ENCODE measurements at places on chromosomes 7 and 10.
A peak's percentile ranks its signal among the peaks of the same experiment; 100 is the strongest.

DNA sequence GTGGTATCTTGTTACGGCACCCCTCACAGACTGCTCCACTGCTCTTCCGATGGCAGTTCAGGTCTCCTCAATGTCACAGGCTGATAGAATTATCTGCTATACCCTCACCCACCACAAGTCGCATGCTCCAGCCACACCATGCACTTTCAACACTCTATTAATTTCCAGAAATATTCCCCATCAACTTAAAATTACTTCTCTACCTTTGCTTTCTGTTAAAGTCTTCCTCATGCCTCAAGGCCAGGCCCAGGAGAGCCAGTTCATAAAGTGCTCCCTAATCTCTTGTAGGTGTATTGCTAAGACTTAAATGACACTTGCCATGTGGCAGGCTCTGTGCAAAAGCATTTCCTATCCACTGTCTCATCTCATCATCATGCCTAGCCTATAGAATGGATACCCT lies 105.9 kb upstream of the ARID5B start:
- DNase-seq: no peak

GRCh38 chr10:95536017-95536416 lies 25.2 kb downstream of the SORBS1 start:
- DNase-seq: no peak

DNA sequence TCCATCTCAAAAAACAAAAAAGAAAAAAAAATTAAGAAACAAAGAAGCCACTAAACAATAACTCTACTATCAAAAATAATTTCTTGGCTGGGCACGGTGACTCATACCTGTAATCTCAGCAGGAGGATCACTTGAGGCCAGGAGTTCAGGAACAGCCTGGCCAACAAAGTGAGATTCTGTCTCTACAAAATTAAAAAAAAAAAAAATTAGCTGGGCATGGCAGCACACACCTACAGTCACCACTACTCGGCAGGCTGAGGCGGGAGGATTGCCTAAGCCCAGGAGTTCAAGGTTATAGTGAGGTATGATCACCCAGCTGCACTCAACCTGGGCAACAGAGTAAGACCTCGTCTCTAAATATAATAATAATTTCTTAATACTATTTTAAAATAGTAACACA lies 69.0 kb downstream of the PARD3 start:
- no peak for DNase-seq

GRCh38 chr7:130909161-130909836 lies 175.3 kb upstream of the KLF14 start:
- no peak for DNase-seq

DNA sequence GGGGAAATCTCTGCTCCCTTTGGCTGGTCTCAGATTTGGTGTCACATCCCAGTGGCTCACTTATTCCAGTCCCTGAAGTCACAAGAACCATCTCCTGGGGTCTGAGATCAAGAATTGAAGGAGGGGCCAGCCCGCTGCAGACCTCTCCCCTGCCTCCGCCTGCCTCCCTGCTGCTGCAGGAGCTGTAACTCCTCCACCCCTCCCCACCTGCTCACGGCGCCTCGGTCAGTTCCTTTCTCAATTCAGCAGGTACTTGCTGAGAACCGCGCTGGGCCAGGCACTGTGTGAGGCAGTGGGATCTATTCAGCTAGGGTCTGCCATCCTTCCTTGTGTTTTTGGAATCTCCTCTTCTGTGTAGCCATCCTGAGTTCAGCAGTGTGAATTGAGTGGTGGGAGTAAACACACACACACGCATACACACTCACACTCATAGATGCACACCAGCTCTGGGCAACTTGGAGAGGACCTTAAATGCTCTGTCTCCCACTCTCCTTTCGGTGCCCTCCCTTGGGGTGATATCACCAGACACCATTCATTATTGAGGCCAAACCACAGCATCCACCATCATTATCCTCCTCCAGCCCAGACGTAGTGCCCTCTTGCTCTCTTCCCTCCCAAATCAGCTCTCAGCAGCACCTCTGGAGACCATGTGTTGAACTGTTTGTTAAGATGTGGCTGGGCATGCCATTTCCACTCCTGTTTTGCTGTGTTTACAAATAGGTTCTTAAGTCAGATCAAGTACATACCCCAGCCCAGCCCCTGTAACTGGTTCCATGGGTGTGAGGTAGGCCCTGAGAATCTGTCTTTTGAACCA lies 22.0 kb upstream of the ANKRD2 start:
- no peak for DNase-seq

GRCh38 chr10:70293169-70293843 lies 9.5 kb upstream of the NPFFR1 start:
- DNase-seq: no peak

- no peak for DNase-seq
Observed at GRCh38 chr7:82723411-82723810, 279.8 kb upstream of the CACNA2D1 start.

DNA sequence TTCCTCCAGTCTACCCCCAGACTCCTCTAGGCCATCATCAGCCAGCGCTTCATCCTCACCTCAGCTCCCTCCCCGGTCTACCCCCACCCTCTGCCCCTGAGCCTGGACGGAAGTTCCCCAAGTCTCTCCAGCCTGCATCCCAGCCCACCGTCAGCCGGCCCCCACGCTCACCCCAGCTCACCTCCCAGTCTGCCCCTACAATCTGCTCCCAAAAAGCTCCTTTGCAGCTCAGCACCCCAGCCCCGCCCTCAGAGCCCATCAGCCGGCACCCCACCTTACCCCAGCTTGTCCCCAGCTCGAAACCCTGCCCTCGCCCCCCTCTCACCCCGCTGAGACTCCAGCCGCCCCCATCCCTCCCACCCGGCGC lies 322 bp upstream of the RAMP3 start:
- no peak for DNase-seq

- DNase-seq: peak; percentile 73
Observed at GRCh38 chr7:143375298-143376034, 5.7 kb upstream of the ZYX start.

DNA sequence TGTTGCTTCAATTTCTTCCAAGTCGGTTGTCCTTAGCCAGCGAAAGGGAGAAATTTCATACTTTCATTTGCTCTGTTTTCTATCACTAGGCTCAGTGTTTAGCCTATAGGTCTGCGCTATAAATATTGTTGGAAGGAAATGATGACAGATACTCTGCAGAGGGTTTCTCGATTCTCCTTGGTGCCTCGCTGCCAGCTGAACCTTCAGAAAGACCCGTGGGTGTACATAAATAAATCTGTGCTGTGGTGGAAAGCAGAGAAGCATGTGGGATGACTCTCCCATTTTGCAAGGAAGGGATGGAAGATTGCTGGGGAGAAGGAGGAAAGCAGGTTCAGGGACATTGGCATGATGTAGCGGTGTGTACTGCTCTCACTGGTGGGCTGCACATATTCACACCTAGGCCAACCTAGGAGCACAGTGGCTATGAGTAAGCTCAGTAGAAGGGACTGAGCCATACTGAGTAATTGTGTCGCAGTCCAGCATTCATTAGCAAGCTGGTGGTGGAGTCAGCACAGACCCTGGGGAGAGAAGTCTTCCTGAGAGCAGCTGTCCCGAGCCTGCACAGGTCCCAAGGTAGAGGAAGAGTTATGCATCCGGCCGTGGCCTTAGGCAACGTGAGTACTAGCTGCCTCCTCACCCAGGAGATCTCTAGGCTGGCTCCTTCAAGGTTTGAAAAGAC lies 50.5 kb downstream of the PNLIPRP3 start:
- no peak for DNase-seq

GRCh38 chr7:26560526-26561256 lies 269.0 kb downstream of the SNX10 start:
- no peak for DNase-seq

- DNase-seq: no peak
Observed at GRCh38 chr7:98252425-98253054, 508 bp upstream of the TECPR1 start.

DNA sequence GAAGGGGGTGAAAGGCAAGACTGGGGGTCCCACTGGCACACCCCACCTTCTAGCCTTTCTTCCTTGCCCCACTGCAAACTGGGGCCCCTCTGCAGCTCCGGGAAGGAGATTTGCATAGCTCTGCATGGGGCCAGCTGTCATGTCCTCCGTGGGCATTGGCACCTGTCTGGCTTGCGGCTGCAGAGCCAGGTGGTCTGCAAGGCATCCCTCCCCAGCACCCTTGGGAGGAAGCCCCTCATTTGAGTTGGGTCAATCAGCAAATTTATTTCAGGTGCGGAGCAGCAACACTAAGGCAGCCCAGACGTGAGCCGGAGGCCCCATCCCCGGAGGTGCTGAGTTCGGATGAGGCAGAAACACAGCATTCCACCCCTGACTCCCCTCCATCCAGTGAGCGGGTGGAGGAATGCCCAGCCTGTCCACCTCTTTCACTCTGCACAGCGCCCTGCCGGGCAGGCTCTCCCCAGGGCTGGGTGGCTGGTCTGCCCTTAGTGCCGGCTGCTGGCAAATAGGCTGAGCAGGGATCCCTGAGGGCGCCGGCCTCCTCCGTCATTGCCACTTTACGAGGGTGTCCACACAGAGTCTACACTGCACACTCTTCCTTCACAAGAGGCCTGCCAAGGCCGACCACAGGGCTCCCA lies 143.2 kb downstream of the TCERG1L start:
- no peak for DNase-seq

- DNase-seq: peak; percentile 68
Observed at GRCh38 chr7:43905956-43906330, 453 bp downstream of the URGCP start.

DNA sequence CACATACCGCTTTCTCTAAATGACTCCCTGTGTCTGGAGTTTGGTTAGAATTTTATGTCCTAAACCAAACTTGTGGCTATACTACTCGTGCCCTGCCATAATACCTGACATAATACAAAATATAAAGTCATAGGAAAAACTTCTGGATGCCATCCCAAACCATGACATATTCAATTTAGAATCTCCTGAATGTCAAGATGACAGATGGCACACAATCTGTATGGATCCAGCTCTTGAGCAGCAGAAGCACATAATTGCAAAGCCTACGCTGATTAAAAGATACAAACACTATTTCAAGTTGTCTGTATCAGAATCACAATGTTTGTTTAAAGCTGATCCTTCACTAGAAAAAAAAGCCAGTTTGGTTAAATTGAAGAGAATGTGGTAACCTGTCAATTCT lies 22.4 kb upstream of the CDC14C start:
- no peak for DNase-seq

DNA sequence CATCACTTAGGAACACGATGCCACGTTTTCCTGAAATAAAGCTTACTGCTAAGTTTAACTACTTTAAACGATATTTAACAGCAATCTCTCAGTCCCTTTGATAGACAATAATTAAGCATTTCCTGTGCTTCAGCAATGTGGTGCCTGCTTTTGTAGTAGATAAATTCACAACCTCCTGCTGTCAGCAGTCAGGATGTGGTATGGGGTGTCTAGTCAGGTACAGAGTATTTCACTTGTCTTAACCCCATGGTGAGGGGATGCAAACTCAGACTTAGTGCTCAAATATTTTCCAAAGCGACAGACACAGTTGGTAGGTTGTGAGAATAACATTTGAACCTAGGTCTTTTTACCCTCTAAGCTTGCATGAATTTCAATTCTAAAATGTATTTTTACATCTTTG lies 526.2 kb upstream of the PFKP start:
- DNase-seq: no peak

- DNase-seq: no peak
Observed at GRCh38 chr7:158382363-158383254, 205.0 kb downstream of the PTPRN2 start.

DNA sequence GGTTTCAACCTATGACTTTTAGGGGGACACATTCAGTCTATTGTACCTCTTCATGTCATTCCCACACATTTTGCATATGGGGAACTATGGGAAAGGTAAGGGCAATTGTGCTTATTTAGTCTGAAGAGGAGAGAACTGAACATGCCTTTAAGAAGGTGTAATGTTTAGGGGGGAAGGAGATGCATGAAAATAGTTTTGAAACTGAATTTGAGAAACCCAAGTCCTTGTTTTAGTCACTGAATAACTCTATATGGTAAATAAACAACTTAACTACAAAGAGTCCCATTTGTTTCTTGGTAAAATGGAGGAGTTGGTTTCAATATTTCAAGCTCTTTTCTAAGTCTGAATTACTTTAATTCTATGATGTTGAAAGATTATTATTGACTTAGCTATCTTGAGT lies 166.1 kb downstream of the DNAJB9 start:
- DNase-seq: no peak

GRCh38 chr7:11784769-11785536 lies 47.0 kb downstream of the THSD7A start:
- DNase-seq: no peak

DNA sequence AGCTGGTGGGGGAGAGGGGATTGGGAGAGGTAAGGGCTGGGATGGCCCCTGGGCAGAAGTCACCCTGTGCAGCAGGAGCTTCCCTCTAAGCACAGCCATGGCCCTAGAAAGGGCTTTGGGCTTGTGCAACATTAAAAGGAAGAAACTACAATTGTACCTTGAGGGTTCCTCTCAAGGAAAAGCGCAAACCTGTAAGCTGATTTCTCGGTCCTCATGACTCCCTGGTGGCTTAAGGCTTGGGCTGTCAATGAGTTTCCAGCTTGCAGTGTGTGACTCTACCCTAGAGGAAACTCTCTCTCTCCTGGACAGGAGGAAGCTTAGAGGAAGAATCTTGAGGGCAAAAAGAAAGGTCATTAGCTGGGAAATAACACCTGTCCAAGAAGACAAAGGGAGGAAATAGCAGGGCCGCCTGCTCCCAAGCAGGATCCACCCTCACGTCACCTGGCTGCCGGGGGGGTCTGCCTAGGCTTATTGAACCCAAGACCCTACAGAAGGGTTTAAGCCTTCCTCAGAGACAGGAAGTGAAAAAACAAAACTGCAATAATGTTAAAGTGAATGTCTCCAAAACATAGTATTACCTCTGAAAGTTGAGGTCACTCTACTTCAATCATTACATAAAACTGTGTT lies 112.5 kb downstream of the WDR11 start:
- DNase-seq: no peak

Data from stimulated activated effector memory CD8-positive, alpha-beta T cell treated with anti-CD3 and anti-CD28 coated beads, Interleukin-12 subunit alpha, Interleukin-12 subunit beta, amount 100 ng/mL, for 72 hours (primary cell).